ENCODE measurements at places on chromosomes 4 and X. TPM values are rescaled to one million over a fixed set of nuclear protein-coding genes. Genes with fewer than 3 reads are reported as not detected.

- no peak for DNase-seq
Observed at GRCh38 chrX:530726-531610, 99.6 kb upstream of the SHOX start.

GRCh38 chrX:149937871-149938426 lies 342 bp downstream of the EOLA2 start:
- DNase-seq = no peak

- DNase-seq = no peak
Observed at GRCh38 chr4:15513545-15513944, 43.9 kb downstream of the CC2D2A start.

- DNase-seq = no peak
Observed at GRCh38 chr4:88613417-88613875, 21.2 kb downstream of the HERC3 start.

DNA sequence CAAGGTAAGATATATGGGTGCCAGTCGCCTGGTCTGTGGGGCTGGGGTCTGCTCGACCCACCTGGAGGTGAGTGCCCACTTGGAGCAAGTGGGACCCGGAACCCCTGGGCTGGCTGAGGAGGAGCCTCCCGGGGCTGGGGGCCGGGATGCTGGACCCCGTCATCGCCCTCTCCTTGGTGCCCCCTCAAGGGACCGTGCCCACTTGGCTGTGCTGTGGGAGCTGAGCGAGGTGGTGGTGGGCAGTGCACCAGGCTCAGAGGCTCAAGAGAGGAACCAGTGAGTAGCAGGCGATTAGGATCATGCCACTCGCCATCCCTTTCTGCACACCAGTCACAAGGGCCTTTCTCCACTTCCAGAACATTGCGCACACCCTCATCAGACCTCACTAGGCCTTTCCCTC lies 203.8 kb upstream of the PSAPL1 start:
- DNase-seq = no peak

MAGED2 gene
- polyA plus RNA-seq = 677 TPM

GRCh38 chrX:154695911-154696675 lies 42.7 kb upstream of the CTAG2 start:
- no peak for DNase-seq

DNA sequence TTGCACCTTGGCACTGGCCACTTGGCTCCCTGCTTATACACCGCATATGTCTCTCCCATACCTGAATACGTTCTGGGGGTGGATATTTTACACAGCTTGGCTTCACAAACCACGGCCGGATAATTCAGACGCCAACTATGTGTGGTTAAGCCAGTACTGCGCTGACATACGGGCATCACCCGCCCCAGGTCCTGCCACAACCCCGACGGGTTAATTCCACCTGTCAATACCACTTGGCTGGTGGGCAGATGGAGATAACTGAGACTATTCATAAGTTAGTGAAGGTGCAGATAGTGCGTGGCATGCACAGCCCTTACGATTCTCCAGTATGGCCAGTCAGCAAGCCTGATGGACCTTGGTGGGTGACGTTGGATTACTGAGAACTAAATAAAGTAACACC lies 696.3 kb upstream of the AGA start:
- no peak for DNase-seq

DNA sequence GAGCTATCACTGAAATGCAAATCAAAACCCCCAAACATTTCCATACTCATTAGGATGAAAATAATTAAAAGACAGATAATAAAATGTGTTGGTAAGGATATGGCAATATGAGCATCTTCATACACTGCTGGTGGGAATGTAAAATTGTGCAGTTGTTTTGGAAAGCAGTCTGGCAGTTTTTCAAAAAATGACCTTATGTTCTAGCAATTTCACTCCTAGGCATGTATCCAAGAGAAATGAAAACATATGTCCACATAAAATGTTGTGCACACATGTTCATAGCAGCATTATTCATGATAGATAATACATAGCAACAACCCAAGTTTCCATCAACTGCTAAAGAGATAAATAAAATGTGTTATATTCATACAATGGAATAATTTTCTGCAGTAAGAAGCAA lies 14.8 kb upstream of the GPRASP2 start:
- DNase-seq = no peak

DNA sequence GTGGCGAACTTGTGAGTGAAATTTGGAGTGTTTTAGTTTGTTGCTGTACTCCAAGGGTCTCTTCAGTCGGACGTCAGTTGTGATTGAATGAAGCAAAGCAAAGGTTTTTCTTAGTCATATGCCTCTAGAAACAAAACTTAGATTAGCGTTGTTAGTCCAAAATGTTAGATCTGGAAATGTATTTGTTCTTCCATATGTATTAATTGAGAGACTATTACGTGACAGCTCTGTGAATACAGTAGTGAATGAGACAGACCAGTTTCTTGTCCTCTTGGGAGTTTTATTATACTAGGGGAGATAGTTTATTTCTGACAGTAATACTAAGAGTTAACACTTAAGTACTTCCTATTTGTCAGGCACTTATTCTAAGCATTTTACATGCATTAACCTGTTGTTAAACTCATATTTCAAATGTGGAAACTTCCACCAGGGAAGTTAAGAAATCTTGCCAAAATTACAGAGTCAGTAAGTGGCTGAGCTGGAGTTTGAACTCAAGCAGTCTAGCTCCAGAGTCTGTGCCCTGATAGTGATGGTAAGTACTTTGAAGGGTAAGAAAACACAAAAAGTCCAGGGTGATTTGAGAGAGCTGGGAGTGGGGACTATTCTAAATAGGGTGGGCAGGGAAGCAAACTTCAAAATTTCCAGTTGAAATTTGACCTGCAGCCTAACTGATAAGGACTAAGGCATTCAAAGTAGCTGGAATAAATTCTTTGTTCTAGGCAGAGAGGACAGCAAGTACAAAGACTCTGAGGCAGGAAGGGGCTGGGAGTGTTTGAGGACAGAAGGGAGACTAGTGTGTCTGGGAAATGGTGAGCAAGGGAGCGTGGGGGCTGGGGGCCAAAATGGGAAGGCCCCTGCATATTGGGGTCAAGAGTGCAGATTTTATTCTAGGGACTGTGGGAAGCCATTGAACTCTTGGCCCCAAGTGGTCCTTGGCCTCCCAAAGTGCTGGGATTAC lies 17.0 kb downstream of the ADD1 start:
- DNase-seq = no peak

DNA sequence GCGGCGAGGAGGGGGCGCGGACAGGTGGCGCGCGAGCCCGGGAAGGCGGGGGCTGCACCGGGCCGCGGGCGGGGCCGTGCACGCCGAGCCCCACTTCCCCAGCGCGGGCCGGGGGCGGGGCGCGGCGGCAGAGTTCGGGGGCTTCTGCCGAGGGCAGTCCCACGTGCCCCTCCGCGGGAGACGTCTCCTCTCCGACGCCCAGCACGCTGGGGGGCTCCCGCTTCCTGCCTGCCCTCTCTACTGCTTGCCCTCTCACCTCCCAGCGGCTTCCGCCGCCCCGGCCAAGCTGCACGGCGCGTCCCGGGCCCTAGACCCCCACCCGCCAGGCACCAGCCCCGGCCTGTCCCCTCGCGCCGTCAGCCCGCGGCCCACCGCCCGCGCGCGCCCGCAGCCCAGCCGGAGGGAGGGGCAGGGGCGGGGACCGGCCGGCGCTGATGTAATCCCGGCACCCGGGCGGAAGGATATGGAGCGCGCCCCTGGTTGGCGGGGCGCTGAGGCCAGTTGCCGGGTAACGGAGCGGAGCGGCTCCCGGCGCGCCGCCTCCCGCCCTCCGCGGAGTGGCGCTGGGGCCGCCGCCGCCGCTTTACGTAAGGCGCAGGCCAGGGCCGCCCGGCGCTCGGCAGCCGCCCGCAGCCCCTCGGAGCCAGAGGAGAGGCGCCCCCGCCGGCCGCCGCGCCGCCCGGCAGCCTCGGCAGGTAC lies at the start of gene KIAA0232:
KIAA0232 (plus strand) TSS at position 581 of the 699 bp plus-strand sequence. CDS start 41,727 bp downstream, outside the sequence.
- DNase-seq = peak; percentile 86

ZNF157 gene
- 0.68 TPM for polyA plus RNA-seq

POLR2B gene
- polyA plus RNA-seq = 94.0 TPM

TRIM75 gene
- polyA plus RNA-seq = not detected

- no peak for DNase-seq
Observed at GRCh38 chr4:184392316-184392715, 82.0 kb downstream of the IRF2 start.

TDO2 gene
- polyA plus RNA-seq = 3.0 TPM

DNA sequence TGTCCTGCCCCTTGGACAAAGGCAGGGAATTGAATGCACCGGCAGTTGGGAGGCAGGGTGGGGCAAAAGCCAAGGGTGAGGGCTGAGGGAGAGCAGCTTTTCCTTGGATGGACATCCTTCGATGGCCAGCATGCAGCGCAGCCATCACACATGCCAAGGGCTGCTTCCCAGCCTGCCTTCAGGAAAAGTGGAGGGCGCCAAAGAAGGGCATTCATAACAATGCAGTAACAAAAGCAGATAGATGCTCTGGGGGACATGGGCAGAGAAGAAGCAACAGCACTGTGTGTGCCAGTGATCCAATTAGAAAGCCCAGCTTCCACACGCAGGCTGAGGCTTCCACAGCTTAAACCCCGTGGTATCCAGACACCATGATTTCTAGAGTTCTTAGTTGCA lies 71.5 kb downstream of the TSPAN5 start:
- no peak for DNase-seq

DNA sequence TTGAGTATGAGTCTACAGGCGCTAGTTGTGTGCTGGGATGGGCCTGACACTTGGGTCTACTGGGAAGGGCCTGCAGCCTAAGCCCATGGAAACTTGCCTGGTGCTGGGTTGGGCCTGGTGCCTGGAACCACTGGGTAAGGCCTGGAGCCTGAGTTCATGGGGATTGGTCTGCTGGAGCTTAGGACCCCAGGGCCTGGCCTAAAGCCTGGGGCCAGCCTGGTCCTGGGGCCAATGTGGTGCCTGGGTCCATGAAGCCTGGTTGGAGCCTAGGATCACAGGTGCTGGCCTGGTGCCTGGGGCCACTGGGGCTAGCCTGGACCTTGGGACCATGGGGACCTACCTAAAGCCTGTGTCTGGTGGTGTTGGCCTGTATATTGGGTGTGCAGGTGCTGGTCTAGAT lies 270.3 kb upstream of the GRIA3 start:
- DNase-seq = no peak

- no peak for DNase-seq
Observed at GRCh38 chrX:13219991-13220764, 99.7 kb downstream of the ATXN3L start.

FATE1 gene
- polyA plus RNA-seq = 0.18 TPM

CBLL2 gene
- polyA plus RNA-seq = not detected

GLRA2 gene
- 0.42 TPM for polyA plus RNA-seq

GRCh38 chrX:28391528-28391927 lies 195.7 kb upstream of the IL1RAPL1 start:
- DNase-seq = no peak

- no peak for DNase-seq
Observed at GRCh38 chrX:19904778-19905367, 17.5 kb upstream of the SH3KBP1 start.

ADH1C gene
- polyA plus RNA-seq = 117 TPM

UCP1 gene
- 0.10 TPM for polyA plus RNA-seq

- no peak for DNase-seq
Observed at GRCh38 chrX:18210470-18210869, 10.2 kb downstream of the BEND2 start.

LRCH2 gene
- polyA plus RNA-seq = 12.6 TPM

PDE6B gene
- 50.5 TPM for polyA plus RNA-seq

- DNase-seq = no peak
Observed at GRCh38 chrX:68574240-68574639, 73.2 kb upstream of the STARD8 start.

GRCh38 chr4:131974730-131975129 lies 1174.4 kb upstream of the PCDH10 start:
- DNase-seq = no peak

DNA sequence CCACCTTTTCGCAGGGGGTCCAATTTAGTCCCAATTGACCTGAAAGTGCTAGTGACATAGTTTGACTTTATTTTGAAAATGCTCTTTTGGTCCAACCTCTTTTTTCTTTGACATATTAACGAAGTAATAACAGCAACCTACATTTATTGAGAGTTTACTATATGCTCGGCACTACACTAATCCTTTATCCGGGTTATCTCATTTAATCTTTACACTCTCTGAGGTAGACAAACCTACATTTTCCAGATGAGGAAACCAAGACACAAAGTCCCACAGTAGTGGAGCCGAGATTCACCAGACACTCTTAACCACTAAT lies 307 bp upstream of the ATRX start:
- no peak for DNase-seq

GRCh38 chrX:65607070-65607742 lies 60.2 kb upstream of the MSN start:
- DNase-seq = no peak

DNA sequence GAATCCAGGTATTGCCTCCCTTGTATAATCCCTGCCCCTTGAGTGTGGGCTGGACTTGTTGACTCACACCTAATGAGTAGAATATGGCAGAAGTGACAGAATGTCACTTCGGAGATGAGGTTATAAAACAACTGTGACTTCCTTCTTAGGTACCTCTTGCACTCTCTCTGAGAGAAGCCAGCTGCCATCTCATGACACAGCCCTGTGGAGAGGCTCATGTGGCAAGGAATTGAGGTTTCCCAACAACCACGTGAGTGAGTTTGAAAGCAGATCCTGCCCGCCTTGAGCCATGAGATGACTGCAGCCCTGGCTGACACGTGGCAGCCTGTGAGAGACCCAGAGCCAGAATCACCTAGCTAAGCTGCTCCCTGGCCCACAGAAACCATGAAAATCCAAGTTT lies 13.5 kb downstream of the ASB11 start:
- DNase-seq = no peak
